ENCODE measurements at places on chromosomes 1 and 21.

DNA sequence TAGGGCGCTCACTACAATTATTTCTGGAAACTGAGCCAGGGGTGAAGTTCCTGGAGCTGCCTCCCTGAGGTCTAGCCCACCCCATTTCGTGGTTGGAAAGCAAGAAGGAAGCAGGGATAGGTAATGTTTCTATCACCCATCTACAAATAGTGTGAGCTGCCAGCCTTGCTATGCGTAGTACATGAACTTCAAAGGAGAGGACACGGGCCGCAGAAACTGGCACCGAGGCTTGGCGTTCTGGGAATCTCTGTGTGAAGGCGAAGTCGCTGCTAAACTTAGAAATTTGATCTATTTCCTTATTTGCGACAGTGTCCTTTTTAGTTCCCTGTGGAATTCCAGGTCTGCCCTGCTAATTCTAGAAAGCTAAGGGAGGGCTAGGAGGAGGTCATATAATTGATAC is 49.6 kb upstream of the NTPCR start:
- DNase-seq: no peak

DNA sequence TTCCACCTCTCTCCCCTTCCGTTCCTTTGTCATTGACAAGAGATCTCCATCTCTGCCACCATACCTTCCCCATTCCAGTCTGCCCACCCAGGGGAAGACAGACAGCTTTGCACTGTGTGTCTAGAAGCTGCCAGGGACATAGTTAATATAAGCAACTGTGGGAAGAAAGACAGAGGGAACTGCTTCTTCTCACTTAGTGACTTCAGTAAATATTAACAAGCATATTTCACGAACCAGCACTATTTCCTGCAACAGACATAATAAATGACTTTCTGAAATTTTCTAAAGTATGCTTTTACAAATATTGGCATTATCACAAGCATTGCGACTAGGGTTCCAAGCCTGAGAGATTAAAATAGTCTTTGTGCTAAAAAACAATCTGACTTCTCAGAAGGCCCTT is 43.2 kb upstream of the SLC6A9 start:
- no peak for DNase-seq

GRCh38 chr1:90605070-90605469 is 112.0 kb downstream of the BARHL2 start:
- no peak for DNase-seq

- no peak for DNase-seq
Observed at GRCh38 chr1:43537423-43538142, 6.9 kb downstream of the PTPRF start.

DNA sequence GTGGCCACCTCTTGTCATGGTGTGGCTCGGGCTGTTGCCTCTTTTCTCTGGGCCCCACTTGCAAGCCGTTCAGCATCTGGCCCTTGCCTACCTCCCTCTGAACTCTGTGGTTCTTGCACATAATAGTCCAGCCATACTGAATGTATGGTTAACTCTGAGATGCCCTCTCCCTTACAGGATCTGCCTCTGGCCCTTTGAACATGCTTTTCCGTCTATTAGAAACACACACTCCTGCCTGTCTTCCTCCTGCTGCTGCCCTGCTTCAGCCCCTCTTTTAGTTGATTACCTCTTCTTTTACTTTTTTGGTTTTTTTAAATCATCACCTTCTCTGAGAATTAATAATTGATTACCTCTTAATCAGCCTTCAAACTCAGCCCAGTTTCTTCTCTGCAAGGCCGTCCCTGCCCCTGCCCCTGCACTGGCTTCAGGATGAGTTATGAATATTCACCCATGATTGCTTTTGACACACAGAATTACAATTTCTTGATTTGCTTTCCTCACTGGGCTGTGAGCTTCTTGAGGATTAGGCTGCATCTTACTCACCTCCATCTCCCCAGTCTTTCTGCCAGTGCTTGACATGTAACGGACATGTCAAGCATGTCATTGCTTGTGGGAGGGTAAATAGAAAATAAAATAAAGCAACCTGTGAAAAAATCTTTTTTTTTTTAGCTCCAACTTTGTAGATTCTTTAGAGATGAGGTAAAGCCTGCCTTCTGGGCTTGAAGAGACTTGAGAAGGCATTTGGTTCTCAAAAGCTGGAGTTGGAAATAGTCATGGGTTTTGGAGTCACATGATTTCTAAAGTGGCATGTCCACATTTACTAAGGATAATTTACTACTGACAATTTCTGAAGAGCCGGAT is 158.3 kb downstream of the PLXNA2 start:
- no peak for DNase-seq

DNA sequence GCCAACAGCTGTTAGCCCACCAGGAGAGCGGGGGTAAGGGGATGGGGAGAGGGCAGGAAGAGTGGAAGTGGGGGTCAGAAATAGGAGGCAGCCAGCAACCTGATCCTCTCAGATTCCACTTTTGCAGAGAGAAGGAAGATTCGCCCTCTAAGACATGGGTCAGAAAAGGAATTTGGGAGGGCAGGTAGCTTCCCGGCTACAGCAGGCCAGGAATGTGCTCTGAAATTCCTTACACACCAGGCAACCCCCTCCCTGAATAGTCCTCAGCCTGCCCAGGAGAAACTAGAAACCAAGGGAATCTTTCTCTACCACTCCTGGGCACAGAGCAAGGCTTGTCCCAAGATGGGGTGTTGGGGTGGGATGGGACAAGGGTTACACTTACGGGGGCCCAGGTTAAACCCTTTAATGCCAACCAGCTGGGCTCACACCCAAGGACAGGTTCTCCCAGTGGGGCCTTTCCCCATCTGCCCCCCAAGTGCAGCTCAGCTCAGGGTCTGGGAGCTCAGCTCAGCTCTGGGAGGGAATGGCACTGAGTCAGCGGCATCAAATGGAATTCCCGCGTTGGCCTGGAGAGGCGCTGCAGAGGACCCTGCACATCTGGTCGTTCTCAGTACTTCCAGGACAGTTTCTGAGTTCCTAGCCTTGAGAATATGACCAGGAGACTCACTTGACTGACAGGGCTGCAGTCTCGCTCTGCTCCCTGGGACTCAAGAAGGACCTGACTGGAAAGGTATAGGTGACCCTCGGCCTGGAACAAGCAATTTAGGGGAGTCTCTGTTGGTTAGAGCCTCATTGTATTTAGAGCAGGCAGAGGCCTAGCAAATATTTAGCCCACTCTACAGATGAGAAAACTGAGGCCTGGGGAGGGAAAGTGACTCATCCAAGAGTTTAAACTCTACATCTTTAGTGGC is 761 bp downstream of the TNNT2 start:
- DNase-seq: no peak

All from CD4-positive, alpha-beta T cell treated with Interleukin-17A for 1 hour (primary cell).